ENCODE measurements at places on chromosomes 2 and 18.

DNA sequence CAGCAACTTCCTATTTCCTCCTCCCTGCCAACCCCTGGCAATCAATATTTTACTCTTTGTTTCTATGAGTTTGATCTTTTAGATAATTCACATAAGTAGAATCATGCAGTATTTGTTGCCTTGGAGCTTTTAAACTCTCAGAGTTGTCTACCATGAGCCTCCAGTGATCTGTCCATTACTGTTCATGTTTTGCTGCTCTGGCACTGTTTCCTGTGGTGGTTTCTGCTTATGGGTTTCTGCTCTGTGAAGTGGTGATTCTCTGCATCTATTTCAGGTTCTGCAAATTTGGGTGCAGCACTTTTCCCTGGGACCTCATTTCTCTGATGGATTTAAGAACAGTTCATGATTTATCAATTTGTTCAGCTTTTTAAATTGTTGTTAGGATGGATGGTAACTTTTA, 908.1 kb upstream of the FANCL start:
- DNase-seq: no peak

DNA sequence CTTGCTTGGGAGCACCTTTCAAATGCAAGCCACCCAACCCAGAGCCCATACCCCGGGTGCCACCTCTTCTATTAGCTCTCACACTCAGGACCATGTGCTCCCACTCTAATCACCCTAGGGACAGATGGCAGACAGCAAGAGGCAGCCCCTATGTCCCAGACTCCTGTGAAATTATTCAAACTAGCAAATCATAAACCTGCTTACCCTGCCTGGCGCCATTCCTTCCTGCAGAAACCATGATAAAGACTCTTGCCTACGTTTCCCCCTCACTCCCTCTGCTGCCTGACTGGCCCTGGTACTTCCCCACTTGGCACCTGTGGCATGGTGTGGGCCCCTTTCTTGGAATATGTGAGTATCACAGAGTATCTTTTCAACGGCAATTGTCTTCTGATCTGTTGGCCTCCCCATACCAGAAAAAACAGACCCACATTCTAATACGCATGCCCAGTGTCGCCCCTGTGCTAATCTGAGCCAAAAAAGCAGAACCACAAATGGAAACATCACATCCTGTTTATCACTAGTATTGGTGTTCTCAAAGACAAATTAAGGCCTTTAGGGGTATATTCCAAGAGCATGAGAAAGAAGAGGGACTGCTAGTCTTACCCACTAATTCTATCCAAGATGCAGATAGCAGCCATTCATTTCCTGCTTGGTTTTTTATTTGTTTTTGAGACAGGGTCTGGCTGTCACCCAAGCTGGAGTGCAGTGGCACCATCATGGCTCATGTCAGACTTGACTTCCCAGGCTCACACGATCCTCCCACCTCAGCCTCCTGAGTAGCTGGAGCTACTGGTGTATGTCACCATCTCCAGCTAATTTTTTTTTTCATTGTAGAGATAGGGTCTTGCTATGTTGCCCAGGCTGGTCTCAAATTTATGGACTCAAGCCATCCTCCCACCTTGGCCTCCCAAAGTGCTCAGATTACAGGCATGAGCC, 44.1 kb upstream of the TTC39C start:
- peak; percentile 86 for DNase-seq

GRCh38 chr18:32081881-32082280, 9.8 kb upstream of the RNF138 start:
- no peak for DNase-seq

DNA sequence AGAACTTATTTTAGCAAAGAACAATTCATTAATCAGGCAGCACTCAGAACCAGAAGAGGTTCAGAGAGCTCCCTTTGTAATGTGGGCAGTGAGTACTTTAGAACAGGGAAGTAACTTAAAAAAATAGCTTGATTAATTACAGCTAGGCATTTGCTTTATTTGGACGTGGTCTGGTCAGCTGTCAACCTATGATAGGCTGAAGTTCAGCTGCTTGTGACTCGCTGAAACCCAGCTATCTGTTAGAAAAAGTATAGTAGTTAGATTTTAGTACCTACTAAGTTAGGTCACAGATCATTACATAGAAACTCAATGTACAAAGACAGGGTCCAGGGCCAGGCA, 40.0 kb downstream of the PKDCC start:
- no peak for DNase-seq

DNA sequence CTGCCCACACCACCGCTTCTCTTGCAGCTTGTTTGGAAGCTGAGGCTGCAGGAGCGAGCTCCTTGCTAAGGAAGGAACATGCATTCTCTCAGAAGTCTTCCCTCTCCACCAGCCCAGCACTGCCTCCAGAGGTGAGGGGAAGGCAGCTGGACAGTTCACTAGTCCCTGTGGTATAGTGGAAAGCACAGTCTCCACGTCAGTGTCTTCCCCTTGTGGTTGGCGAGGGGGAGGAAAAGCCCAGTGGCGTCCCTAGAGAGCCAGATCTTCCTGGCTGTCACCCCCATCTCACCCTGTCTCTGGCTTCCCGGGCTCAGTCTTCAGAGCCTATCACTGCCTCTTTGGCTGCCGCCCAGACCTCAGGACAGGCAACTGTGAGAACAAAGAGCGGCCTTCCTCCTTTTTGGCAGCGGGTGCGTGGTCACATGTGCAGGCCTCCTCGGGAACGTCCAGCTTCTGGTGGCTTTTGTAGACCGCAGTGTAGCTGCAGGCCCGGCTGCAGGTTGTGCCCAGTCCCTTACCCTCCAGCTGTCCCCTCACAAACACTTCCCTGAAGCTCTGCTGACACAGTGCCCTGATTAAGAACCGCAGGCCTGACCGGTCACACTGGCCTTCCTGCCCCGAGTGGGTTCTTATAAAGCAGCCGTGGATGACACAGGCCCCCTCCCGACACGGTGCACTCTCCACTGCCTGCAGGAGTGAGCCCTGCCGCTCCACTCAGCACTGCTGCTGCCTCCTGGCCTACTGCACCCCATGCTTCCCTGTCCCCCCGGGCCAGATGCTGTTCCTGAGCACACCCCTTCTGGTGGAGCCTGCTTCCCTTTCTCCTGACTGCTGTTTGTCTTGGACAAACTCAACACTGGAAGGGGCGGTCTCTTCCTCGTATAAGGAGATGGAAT, 90.9 kb downstream of the RNF144A start:
- DNase-seq: no peak

GRCh38 chr2:2837746-2838547, 506.9 kb upstream of the MYT1L start:
- DNase-seq: no peak

- no peak for DNase-seq
Measured at GRCh38 chr18:43159086-43159770, 43.7 kb upstream of the RIT2 start.

- DNase-seq: no peak
Measured at GRCh38 chr2:28338831-28339321, 53.8 kb upstream of the FOSL2 start.

GRCh38 chr2:96164459-96165184, 19.4 kb upstream of the DUSP2 start:
- peak; percentile 76 for DNase-seq

DNA sequence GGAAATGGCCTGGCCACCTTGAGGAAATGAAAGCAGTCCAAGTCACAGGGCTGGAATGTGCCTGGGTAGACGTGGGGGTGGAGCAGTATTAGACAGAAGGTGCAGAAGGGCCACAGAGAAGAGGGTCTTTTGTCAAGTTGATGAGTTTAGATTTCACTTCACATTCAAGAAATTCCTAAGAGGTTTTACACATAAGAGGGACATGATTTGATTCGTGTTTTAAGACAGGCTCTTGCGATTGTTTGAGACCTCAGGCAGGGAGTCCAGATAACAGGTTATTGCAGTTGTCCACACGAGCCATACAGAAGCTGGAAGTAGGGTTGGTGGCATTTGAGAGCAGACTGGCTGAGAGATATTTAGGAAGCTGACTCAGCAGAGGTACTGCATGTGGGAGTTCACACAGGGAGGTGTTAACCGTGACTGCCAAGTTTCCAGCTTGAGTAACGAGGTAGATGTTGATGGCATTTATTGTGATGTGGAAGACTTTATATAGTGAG, 64.6 kb downstream of the NEB start:
- DNase-seq: peak; percentile 36

Measured in CD4-positive, alpha-beta T cell treated with Interleukin-10 for 1 hour (primary cell).